ENCODE measurements at places on chromosomes 1 and 21. TPM values are rescaled to one million over a fixed set of nuclear protein-coding genes. Genes with fewer than 3 reads are reported as not detected.

DNA sequence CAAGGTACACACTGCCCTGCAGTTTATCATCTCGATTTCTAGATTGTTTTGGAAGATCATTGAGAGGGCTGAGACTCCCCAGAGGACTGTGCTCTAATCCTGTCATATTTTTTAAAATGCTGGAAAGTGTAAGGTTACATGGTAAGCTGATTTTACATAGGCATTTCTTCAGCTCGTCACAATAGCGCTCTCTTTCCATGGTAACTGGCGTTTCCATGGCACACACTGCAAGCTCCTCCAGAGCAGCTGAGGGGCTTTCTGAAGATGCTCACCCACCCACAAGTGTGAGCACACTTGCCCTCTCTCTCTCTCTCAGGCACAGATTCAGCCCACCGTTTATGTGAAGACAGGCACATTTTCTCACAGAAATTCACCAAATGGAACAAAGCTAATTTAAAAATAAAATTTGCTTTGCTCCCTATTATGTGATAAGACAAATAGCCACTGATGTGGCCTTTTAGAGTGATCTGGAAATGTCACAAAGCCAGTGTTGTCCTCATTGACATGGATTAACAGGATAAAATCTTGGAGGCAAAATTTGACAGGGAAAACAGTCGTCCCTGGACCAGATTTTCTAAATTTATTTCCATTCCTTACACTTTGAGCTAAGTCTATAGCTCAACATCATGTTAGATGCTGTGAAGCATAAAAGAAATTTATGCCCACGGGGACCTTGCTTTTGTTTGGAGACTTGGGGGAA is 421.5 kb downstream of the RWDD3 start:
- DNase-seq: no peak

The LCE3C gene
- not detected for polyA plus RNA-seq

DNA sequence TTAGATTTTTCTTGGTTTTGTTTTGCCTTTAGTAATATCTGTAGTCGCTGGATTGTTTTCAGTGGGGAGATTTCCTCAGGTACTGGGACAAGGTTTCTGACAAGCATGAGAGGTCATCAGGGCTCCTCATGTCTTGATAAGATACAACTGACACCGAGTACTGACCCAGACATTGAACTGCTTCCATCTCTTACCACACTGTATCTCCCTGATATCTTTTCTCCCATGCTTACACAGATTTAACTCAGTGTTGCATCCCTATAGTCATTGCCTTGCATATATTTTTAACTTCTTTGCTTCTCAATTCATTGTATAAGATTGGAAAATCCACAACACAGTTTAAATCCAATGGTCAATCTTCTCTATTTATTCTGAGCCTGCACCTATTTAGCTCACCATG is 12.4 kb upstream of the CYB5R1 start:
- DNase-seq: no peak

DNA sequence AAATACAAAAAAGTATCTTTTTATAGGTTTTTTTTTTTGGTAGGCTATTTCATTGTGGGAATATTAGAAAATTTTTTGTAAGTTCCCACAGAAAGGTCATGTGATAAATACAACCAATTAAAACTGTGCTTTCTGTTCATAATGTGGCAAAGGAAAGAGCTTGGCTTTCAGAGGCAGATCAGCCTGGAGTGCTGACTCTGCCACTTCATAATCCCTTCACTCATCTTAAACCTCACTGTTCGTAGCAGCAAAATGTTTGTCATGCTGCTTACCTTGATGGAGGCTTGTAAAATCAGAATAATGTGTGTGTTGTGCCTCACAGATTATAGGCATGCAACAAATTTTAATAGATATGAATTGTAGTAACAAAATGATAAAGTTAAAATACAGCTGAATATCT is 176.8 kb downstream of the ZP4 start:
- no peak for DNase-seq

- no peak for DNase-seq
Observed at GRCh38 chr1:83559129-83559840, 439.6 kb downstream of the TTLL7 start.

GRCh38 chr1:9399510-9400424 is 107.1 kb downstream of the SPSB1 start:
- peak; percentile 60 for DNase-seq

GRCh38 chr1:10146391-10146790 is 64.0 kb upstream of the KIF1B start:
- DNase-seq: no peak

The ESRRG gene
- 3.8 TPM for polyA plus RNA-seq

DNA sequence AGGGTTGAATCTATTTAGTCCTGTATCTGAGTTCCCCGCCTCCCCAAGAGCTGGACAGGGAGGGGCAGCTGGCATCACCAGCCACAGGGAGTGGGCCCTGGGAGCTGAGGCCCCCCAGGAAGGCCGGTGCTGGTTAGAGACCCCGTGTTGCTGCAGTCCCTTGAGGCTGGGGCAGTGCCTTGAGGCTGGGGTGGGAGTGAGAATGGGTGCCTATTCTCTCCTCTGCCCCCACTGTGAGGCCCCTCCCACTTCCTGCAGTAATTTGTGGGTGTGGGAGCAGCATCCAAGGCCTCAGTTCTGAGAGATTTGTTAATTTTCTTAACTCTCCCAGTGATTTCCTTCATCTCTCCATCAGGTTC is 2.5 kb upstream of the TRAPPC3 start:
- DNase-seq: peak; percentile 55

The TMEM51 gene
- 3.8 TPM for polyA plus RNA-seq

DNA sequence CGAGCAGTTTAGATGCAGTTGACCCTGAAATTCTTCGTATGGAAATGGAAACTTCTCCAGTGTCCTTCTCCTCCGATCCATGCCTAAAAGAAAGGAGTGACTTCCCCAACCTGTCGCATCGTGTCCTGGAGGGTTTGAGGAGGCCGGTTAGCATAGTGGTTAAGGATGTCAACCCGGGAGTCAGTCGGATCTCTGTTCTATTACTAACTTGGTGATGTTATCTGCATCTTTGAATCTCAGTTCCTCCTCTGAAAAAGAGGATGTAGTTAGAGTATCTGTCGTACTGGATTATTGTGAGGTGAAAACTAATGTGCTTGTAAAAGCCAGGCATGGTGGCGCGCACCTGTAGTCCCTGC is 684 bp downstream of the ZBTB8B start:
- DNase-seq: no peak

DNA sequence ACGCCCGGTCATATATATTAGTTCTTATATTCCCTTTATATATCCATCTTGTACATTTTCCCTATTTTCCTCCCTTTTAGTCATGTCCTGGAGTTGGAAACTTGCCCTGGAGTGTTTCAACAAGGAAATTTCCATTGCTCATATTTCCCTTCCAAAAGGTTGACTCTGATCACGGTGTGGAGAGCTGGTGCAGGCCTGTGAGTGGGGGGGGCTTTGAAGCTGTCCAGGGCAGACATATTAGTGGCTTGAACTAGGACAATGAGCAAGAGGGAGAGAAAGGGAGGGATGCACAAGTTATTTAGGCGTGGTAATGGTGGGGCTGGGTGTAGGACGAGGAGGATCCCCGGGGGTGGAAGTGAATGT is 30.4 kb upstream of the TMEM61 start:
- no peak for DNase-seq

GRCh38 chr1:201636510-201636971 is 97.6 kb downstream of the NAV1 start:
- DNase-seq: no peak

DNA sequence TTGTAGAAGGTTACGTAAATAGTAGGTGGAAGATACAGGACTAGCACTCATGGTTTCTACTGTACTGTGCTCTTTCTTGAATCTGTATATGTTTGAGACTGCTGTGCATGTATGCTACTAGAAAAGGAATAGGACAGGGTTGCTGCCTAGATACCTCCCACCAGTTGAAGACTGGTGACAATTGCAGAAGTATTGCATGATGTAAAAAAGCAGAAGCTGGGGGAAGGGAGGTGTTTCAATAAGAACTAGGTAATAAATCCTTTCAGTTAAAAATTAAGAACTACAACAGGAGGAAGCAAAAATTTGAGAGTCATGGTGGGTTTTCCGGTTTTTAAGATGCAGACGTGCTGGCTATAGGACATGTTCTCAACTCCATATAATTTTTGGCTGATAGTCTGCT is 88.1 kb downstream of the CCDC30 start:
- no peak for DNase-seq

DNA sequence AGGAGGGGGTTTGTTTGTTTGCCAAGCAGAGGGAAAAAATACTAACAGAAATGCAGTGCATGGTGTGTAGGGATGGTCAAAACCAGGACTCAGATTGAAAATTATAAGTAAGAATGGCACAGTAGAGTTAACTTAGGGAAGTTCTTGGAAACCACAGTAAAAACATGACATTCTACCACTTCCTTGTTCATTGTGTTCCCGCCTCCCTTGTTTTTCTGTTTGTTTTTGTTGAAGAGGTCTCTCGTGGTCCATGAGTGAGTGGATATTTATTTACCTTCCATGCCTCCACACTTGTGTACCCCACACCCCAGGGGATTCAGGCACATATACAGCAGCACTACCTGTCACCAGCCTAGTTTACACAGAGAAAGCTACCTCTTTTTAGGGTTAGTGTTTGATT is 69.6 kb downstream of the OLFML2B start:
- no peak for DNase-seq

DNA sequence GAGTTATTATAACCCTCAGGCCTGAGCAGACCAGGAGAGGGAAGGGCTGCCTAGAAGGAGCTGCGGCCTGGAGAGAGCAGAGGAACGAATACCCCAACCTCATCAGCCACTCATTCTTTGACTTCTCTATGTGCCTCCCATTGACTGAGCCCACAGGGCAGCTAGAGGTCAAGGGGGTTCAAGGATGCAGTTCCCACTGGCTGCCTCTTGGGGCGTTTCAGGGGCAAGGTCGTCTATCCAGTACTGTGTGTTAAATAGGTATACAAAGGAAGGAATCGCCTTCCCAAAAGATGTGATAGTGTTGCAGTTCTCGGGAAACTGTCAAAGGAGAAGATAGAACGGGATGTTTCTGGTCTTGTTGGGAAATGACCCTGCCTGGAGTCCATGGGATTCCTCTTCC is 250.6 kb downstream of the PRDM2 start:
- DNase-seq: no peak

The SYPL2 gene
- 15.0 TPM for polyA plus RNA-seq

- DNase-seq: no peak
Observed at GRCh38 chr1:44261962-44262361, 48.7 kb downstream of the DMAP1 start.

GRCh38 chr1:202589190-202589930 is 120.9 kb downstream of the SYT2 start:
- peak; percentile 94 for DNase-seq

- no peak for DNase-seq
Observed at GRCh38 chr1:21651214-21652042, 17.7 kb downstream of the RAP1GAP start.

GRCh38 chr1:207308451-207309190 is 12.9 kb upstream of the CD55 start:
- no peak for DNase-seq

GRCh38 chr1:223328566-223328965 is 35.4 kb downstream of the SUSD4 start:
- DNase-seq: no peak

The CNKSR1 gene
- polyA plus RNA-seq: 5.7 TPM

The FCRL6 gene
- polyA plus RNA-seq: not detected

DNA sequence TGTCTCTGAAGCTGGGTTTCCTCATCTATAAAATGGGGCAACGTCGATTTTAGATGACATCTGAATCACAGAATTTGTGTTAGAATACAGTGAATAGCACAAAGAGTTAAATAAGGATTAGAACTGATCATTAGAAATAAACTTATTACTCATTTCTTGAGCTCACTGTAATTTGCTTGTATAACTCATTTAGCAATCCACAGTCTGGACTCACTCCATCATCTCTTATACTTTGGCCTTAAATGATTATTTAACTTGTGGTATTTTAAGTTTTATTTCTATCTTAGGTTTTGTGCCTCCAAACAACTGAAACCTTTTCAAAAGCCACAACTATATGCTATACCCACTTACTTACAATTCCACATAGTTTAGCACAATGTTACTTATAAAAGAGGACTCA is 128.0 kb downstream of the CDC42BPA start:
- no peak for DNase-seq
